ENCODE measurements at places on chromosomes 3 and 15.
A peak's percentile ranks its signal among the peaks of the same experiment; 100 is the strongest.

DNA sequence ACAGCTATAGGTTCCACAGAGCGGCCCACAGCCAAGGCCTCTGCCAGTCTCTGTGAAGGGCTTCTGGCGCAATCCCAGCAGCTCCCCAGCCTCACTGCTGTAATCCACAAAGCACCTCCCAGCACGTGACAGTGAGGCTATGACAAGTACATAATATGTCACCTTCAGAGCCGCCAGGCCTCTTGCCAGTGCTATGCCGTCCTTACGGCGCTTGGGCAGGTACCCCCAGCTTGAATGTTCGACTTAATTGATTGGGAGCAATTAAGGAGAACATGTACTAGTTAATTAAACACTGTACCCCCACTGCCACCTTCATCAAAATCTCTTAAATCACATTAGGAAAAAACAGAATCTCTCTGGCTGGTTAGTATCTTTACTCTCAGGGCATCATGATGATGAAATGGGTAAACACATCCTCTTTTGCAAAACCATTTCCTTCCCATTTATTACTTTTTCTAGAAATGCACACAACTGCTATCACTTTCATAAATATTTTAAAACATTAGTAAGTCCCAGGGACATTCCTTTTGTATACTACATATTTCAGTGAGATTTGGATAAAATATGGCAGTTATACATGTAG, 169.9 kb downstream of the XXYLT1 start:
- no peak for DNase-seq

- no peak for DNase-seq
These were observed 209.9 kb upstream of the MRPL3 start for GRCh38 chr3:131712662-131713061.

- DNase-seq: no peak
These were observed 160.2 kb downstream of the SERPINI1 start for GRCh38 chr3:167895684-167896083.

DNA sequence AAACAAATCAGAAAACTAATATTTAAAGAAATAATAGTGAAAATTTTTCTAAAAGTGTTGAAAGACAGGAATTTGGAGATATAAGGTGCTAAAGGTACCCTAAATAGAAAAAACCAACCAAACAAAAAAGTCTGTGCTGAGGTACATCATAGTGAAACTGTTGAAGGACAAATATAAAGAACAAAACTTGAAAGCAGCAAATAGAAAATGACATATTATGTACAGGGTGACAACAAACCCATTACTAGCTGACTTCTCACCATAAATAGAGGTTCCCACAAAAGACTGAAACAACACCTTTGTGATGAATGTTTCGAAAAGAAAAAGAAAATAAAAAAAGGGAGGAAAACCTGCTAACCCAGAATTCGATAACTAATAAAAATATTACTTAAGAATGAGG, 502.5 kb upstream of the NECTIN3 start:
- DNase-seq: no peak

DNA sequence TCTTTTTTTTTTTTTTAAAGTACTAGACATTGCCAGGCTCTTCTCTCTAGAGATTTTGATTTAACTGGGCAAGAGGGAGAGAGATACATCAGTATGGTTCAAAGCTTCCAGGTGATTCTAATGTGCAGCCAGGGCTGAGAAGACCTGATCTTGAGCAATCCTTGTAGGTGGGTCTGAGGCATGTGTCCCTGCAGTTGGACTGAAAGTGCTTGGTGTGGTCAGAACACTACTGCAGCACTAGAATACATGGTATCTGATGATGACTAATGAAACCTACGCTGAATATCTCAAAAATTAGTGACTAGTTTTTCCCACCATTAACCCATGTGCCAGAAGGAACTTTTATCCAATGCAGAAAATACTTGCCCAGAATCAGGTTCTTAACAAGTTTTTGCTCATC, 34.4 kb upstream of the MYO5C start:
- DNase-seq: no peak

GRCh38 chr15:95368191-95368590, 962.3 kb upstream of the NR2F2 start:
- DNase-seq: no peak

- DNase-seq: no peak
These were observed 25.0 kb downstream of the TGFBR2 start for GRCh38 chr3:30631243-30631904.

- no peak for DNase-seq
These were observed 977 bp downstream of the CDC25A start for GRCh38 chr3:48187301-48187578.

GRCh38 chr3:61356685-61357084, 105.4 kb upstream of the FHIT start:
- DNase-seq: no peak

GRCh38 chr3:10192953-10193691, 28.4 kb downstream of the IRAK2 start:
- DNase-seq: peak; percentile 32

GRCh38 chr15:84400017-84400740, 164.6 kb downstream of the GOLGA6L4 start:
- DNase-seq: no peak

DNA sequence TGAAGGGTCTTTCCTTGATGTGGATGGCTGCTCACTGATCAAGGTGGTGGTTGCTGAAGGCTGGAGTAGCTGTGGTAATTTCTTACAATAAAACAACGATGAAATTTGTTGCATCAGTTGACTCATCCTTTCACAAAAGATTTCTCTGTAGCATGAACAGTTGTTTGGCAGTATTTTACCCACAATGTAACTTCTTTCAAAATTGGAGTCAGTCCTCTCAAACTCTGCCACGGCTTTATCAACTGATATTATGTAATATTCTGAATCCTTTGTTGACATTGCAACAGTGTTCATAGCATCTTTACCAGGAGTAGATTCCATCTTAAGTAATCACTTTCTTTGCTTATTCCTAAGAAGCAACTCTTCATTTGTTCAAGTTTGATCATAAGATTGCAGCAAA, 252.6 kb downstream of the UBE2E2 start:
- no peak for DNase-seq

- no peak for DNase-seq
These were observed 43.0 kb upstream of the IDH2 start for GRCh38 chr15:90145259-90145658.

DNA sequence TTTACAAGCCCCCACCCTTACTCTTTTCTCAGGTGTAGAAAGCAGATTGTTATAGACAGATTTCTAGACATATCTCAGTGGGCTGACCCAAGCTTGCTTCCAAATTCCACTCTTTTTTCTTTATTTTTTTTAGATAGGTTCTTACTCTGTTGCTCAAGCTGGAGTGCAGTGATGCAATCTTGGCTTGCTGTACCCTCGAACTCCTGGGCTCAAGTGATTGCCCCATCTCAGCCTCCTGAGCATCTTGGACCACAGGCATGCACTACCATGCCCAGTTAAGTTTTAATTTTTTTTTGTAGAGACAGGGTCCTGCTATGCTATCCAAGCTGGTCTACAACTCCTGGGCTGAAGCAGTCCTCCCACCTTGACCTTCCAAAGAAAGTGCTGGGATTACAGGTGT, 53.5 kb upstream of the ADAMTS9 start:
- no peak for DNase-seq

GRCh38 chr3:14640157-14640562, 11.4 kb upstream of the CCDC174 start:
- DNase-seq: no peak

DNA sequence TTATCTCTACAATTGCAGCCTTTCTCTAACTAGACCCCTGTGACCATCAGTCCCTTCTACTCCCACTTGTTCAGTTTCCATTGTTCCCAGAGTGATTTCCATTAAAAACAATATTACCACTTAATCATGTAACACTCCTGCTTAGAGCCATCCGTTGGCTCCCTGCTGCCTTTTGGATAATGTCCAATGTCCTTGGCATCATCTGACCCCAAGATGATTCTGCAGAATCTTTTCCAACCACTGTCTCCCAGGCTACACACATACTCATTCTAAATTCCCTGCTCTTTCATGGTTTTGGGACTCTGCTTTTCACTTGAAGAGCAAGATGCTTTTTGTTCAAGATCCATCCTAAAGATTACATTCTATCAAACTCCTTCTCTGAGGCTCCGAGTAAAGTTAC, 7.1 kb downstream of the KCNH8 start:
- no peak for DNase-seq

DNA sequence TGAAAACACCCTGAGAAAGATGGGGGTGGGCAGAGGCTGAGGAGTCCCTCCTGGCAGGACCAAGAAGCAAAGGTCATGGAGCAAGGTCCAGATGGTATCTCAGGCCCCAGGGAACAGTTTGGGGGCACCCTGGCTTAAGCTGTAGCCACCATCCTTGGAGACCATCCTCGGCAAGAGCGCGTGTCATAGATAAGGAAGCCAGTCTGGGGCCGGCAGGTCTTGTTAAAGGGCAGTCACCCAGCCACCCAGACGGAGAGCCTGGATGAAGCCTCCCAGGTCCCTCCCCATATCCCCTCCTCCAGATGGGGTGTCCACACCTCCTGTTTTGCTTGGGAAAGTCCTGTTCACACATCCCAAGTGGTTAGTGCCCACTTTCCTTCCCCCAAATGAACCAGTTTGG, 191.1 kb downstream of the KLF13 start:
- no peak for DNase-seq

DNA sequence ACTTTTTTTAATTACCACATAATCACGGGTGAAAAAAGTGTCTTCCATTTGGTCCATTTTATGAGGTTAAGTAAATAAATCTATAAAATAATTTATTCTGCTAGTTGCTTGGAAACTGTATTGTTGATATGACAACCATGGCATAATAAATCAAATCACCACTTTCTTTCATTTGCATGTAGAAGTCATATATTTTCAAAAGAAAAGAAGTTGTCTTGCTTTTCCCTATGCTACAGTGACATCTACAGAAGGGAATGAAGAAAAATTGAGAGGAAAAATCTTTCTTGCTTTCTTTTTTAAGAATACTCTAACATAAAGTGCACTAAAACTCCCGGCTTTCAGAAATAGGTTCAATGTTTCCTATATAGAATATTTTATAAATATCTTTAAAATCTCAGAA, 228.5 kb downstream of the ZBBX start:
- no peak for DNase-seq

GRCh38 chr15:90334304-90334731, 17.8 kb upstream of the ZNF774 start:
- no peak for DNase-seq

- no peak for DNase-seq
These were observed 6.0 kb downstream of the RAB27A start for GRCh38 chr15:55283379-55284147.

DNA sequence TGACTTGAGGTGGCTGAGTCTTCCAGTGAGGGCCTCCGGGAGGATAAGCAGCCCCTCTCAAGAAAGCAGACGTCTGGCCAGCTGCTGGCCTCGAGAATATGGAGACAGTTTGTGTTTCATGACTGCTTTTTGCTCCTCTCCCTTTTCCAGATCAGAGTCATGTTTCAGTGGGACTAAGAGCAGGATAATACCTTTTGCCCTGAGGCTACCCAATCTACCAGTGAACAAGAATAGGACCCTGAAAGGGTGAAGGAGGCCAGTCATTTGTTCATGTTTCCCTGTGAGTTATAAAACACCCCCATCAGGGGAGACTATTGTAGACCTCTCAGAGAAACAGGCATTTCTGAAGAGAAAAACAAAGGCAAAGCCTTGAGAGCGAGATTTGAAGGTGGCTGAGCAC, 137.4 kb downstream of the RYR3 start:
- no peak for DNase-seq

DNA sequence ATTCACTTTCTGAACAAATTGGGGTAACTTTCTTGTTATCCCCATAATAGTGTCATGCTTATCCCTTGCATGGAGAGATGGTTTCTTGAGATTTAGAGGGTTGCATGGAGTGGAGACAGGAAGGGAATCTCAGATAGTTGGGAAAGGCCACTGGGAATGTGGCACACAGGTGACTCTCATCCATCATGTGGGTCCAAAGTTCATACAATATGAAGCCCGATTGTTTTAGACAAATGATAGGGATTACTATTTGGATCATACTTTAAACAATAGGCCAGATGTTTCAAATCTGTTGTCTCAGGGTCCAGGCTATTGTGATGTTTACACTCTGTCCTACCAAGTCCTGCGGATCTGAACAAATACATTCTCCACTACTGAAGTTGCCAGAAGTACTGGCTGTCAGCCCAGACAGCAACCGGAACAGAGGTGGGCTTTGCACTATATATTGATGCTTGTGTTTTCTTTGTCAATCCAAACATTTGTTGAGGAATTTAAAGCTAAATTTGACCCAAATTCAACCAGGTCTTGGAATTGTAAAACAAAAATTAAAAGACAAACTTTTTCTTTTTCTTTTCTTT, 39.2 kb upstream of the NMNAT3 start:
- no peak for DNase-seq

Data from stimulated activated CD8-positive, alpha-beta memory T cell treated with anti-CD3 and anti-CD28 coated beads, Interleukin-15, amount 100 ng/mL, for 4 hours (primary cell).